Amniotic epithelial cell (primary cell): ENCODE measurements at places on chromosomes 16 and 17.

DNA sequence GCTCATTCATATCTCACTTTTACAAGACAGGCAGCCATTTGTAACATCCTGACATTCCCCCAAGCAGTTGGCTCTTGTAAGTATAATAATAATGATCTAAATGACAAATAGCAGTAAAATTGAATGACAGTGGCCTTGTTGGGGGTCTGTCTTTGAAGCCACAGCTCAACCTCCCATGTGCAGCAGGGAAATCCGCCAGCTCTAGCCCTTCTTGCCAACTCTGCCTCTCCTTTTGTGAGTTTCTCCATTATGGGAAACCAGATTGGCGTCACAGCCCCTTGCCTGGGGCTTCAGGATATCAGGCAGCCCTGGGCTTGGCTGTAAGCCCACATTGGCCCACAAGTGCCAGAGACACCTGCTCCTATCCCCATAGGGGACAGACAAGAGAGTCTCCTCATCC is 70.4 kb upstream of the CACNG5 start:
- DNase-seq, result no peak

- DNase-seq, result no peak
Observed at GRCh38 chr17:69284646-69285045, 42.3 kb downstream of the ABCA5 start.

GRCh38 chr17:49989518-49989880 is 5.5 kb downstream of the DLX3 start:
- no peak for DNase-seq

- no peak for DNase-seq
Observed at GRCh38 chr17:4968486-4969046, 949 bp upstream of the SPAG7 start.

GRCh38 chr17:39283896-39284295 is 58.2 kb upstream of the STAC2 start:
- peak; percentile 17 for DNase-seq

DNA sequence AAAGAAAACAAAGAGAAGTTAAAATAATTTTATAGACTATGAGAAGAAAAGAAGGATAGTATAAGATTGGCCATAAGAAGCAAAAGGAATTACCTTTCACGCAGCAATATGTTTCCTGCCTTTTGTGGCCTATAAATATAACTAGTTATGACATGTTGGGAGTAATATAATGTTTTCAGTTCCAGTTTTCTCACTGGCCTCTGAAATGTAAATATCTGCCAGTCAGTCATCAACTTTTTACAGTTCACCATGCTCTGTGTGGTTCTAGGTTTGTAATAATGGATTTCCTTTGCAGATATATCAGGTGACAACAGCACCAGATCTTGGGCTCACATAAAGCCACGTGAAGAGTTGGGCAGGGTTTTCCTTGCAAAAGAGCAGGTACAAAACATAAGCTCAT is 94.3 kb downstream of the ABCA8 start:
- no peak for DNase-seq
